Lung microvascular endothelial cell (primary cell): ENCODE measurements at places on chromosomes 2 and 18.

DNA sequence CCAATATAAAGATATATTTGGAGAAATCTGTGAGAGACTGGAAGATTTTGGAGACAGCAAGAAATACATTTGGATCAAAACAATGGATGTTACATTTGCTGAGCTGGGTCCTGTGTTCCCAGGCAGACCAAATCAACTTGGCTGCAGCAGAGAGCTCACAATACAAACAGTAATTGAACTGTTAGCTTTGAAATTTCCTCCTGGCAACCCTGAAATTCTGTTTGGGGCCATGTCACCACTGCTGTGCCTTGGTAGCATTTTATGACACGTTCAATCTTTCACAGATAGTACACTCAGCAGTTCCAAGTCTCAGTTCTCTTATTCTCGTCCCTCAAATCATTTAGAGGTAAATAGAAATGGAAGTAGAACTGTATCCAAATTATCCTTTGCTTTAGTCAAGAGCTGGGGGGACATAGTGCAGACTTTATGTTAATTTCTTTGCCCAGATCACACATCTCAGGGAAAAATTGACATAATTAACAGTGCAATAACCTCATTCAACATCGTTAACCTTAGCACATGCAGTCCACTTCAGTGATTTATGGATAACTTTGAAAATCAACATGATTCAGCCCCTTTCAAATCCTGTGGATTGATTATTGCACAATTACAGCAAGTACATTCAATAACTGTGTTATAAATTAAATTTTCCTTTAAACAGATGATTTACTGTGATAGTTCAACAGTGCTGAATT is 277.4 kb upstream of the MC4R start:
- DNase-seq = no peak

GRCh38 chr2:164975891-164976290 is 20.6 kb upstream of the SLC38A11 start:
- no peak for DNase-seq

- DNase-seq = no peak
These were observed 38.7 kb downstream of the SDC1 start for GRCh38 chr2:20186078-20186854.

DNA sequence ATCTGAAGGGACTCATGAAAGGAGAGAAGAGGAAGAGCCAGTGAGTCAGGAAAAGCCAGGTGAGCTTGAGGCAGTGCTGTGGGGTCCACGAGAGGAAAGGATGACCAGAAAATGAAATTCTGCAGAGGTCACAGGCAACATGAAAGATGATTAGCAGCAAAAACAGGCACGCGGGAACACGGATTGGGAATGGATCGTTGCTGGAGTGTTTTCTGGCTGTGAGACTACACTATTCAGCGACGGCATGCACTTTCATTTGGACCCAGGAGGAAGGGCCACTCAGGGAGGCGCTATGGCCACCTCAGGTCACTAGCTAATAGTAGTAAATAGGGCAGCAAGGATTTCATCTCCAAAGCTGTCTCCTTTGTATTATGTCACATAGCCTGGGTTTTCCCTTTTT is 44.8 kb downstream of the ZNF532 start:
- no peak for DNase-seq

DNA sequence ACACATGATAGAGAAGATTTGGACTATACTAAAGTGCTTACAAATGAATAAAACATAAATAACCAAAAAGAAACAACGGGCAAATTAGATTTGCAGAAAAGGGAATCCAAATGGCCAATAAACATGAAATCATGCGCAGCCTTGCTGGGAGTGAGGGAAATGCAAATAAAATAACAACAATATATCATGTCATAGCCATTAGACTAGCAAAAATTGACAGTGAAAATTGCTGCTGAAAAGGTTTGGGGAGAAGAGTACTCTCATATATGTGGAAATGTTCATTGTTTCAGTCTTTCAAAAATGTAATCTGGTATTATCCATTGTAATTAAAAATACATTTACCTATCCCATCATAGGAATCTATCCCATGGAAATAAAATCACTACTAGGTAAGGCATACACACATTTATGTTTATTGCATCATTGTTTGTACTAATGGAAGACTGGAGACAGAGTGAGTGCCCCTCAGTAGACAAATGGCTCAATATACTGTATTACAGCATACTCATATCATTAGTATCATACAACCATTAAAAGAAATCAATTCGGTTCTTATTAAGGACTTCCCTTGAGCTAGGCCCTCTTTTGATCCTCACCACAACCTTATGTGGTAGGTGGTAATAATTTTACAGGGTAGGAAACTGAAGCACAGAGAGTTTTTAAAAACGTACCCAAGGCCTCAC is 94.1 kb upstream of the MSTN start:
- DNase-seq = no peak

GRCh38 chr2:74935975-74936391 is 22.5 kb upstream of the POLE4 start:
- DNase-seq = no peak

- no peak for DNase-seq
These were observed 1296.0 kb upstream of the ZEB2 start for GRCh38 chr2:145815933-145816332.

GRCh38 chr2:37085731-37086147 is 1.4 kb downstream of the GPATCH11 start:
- DNase-seq = no peak

GRCh38 chr18:63213936-63214671 is 105.5 kb downstream of the BCL2 start:
- DNase-seq = no peak

- DNase-seq = no peak
These were observed 18.8 kb downstream of the SPRED2 start for GRCh38 chr2:65413610-65414009.

DNA sequence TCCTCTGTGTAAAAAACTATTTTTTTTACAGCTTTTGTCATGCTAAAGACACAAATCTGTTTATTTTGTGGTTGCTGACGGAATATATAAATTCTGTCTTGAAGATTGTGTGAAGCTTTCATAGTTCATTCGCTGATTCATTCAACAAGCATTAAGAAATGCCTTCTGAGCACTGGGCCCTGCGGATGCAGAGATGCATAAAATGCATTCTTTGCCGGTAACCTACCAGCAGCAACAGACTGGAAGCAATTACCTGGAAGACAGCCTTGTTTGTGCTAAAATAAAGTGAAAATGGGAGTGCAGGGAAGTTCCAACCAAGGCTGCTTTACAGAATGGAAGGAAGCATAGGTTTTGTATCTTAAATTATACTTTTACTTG is 119.7 kb downstream of the PMAIP1 start:
- no peak for DNase-seq
